ENCODE measurements at places on chromosomes 4 and X.

- no peak for DNase-seq
These were observed 257.6 kb upstream of the PCDH7 start for GRCh38 chr4:30462445-30463090.

DNA sequence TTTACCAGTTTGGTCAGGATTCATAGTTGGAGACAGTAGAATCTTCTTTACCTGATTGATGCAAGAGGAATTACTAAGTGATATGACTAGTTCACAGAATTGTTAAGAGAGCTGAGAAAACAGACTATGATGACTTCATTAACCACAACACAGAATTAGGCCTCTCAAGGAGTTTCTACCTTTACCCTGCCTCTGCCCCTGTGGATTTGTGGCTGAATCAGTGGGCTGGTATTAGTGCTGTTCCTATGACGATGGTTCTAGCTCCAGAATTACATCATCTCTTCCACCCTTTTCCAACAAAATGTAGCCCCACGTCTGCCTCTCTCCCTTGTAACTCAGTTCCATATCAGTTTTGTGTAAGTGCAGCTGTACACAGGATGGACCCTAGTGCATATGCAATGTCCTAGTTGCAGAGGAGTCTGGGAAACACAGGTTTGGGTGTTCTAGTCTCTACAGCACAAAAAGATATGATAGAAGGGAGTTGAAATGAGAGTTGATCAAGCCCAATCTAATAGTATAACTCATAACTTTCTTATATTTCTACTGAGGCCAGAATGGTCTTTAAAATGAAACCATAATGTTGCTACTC, 99.3 kb downstream of the ANXA5 start:
- no peak for DNase-seq

- no peak for DNase-seq
These were observed 14.2 kb upstream of the FNIP2 start for GRCh38 chr4:158754385-158755180.

GRCh38 chrX:2401201-2401589, 99.6 kb downstream of the DHRSX start:
- no peak for DNase-seq

DNA sequence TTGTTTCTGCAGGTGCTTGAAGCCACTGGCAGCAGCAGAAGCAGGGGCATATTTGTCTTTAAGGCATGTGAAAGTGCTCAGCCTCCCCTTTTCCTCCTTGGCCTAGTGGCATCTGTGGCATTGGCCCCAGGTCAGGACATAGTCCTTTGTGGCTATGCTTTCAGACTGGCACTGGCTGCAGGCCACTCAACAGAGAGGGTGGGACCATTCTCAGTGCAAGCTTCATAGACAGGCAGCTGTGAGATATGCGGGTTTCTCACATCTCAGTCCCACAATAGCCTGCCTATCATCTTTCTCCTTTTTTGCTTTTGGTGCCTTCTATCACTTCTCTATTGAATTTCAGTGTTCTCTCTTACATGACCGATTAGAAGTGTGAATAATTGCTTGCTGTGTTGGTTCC, 104.8 kb downstream of the ACTRT1 start:
- DNase-seq: no peak

GRCh38 chrX:103367502-103367901, 8.8 kb upstream of the BEX3 start:
- DNase-seq: no peak

- no peak for DNase-seq
These were observed 465 bp downstream of the HNRNPH2 start for GRCh38 chrX:101408532-101408841.

DNA sequence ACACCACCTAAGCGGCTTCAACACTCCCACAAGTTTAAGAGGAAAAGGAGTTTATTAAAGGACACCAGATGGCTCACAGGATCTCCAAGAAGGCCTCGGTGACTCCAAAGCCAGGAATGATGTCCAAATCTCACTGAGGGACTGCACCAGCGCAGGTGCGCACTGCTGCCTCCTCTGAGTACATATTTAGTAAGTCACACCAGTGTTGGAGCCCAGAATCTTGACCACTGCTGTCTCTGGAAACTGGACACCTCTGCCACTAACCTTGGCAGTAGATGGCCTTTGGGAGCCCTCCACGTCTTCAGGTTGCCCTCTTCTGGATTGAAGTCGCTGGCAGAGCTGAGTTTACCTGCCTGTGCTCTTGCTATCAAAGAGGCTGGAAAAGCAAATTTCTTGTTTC, 10.1 kb upstream of the RS1 start:
- no peak for DNase-seq

- DNase-seq: no peak
These were observed 86.2 kb downstream of the PPEF1 start for GRCh38 chrX:18793601-18794089.

DNA sequence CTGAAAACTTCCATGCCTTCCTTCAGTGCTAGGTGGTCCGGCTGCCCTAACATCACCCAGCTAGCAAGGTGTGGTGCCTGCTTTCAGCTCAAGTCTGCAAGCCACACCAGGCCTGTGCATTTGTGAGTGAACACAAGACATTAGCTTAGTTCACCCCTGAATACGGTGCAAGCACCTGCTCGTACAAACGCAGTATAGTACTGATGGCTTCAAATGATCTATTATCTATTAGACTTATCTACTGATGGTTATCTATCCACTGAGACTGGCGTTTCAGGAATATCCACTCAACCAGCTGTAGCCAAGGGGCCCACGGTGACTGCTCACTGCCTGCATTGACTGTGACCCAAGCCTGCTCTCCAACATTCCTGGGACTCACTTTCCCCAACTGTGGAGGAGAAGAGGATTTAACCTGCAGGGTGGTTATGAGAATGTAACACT, 155.9 kb downstream of the SHOX start:
- DNase-seq: no peak

DNA sequence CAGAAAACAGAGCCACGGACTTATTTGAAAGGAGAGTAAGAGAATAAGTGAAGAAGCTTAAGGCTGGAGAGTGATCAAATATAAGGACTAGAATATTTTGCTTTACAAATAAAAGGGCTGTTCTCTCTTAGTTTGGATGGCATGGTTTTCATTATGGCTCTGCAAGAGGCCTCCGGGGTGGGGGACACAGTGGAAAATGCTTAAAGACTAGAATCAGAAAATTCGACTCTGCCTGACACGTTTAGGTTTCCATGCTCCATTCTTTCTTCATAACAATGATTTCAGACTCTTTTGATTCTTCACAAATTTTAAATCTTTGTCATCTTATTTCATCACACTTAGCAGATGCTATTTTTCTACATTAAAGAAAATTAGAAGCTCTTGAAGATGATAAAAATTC, 632.4 kb upstream of the BOD1L1 start:
- DNase-seq: no peak

DNA sequence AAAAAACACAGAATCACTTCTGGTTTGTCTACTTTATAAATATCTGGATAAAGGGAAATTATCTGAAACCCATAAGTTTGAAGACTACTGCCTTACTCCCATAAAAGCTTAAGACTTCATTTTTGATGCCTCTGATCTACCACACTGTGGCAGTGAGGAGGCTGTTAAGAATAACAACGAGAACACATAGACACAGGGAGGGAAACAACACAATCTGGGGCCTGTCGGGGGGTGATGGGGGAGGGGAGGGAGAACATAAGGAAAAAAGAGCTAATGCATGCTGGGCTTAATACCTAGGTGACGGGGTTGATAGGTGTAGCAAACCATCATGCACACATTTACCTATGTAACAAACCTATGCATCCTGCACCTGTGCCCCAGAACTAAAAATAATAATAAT, 573.7 kb downstream of the GBA3 start:
- DNase-seq: no peak

DNA sequence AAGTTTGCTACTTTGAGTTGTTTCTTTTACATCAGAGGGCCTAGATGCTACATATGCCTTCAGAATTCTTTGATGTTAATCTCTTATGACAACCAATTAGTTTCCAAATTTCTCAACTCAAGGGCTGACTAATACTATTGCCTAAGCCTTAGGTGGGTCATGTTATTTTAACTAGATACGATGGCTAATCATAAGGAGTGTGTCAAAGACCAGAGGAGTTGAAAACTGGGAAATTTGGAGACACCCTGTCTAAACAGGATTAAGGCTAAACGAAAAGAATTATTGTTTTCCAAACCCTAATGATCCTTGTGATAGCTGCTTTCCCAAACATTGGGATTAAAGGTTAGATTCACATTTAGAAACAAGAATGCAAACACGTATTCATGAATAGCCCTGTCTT, 228.5 kb downstream of the PCDH7 start:
- no peak for DNase-seq

- DNase-seq: no peak
These were observed 711.4 kb upstream of the GALNTL6 start for GRCh38 chr4:171101845-171102244.

GRCh38 chr4:150827226-150827625, 187.9 kb downstream of the LRBA start:
- no peak for DNase-seq

DNA sequence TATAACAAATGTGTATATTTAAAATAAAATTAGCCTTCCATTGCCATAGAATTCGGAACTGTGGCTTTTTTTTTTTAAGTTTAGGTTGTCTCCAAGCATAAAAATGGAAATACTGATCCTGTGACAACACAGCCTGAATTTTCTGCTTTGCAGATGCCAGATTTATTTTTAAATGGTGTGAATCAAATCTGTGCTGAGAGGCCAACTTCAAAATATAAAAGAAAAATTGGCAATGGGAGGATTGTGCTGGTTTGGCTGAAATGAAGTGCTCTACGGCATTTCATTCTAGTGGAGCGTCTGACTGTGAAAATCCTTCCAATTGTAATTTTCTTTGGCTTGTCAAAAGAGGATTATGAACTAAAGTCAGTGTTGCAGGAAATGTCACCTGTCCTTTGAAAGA, 580.3 kb upstream of the ZFP42 start:
- DNase-seq: no peak

GRCh38 chrX:111896148-111896547, 20.2 kb downstream of the TRPC5OS start:
- DNase-seq: no peak

DNA sequence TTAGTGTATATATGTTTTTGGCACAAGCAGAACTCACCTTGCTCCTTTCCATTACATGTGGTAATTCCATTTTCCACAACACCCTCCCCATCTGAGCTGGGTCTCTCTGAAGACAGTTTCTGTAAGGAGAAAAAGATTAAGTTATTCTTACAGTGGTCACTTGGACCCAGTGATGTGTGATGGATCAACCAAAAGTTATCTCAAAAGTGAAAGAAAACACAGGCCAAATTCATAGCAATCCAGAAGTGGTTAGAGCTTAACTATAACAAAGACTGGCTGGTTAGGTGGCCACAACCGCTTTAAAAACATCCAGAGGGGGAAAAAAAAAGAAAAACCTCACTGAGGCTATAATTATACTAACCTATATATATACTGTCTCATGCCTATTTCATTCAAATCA, 123.7 kb downstream of the AFAP1 start:
- no peak for DNase-seq

- no peak for DNase-seq
These were observed 113.8 kb upstream of the GABRA2 start for GRCh38 chr4:46503739-46504138.

DNA sequence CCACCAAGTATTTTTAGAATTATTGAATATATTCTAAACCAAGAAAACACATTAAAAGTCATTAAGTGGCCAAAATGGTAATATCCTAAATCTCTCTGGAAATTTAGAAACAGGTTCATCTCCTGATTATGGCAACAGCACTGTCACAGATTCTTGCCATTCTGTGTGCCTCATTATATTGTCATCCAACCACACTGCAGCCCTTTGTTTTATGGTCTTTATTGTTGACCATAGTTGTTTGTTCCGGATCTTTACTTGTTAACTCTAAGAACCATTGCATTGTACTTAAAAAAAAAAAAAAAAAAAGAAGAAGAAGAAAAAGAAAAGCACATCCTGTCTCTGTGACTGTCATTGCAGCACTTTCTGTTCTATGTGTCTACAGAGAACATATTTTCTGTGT, 822.1 kb upstream of the ADGRL3 start:
- no peak for DNase-seq

- DNase-seq: no peak
These were observed 25.1 kb downstream of the PIR start for GRCh38 chrX:15468036-15468435.

All from stimulated activated CD8-positive, alpha-beta memory T cell treated with anti-CD3 and anti-CD28 coated beads, Interleukin-2, amount 100 ng/mL, for 1 hour (primary cell).